ENCODE measurements at places on chromosomes 4 and X.

DNA sequence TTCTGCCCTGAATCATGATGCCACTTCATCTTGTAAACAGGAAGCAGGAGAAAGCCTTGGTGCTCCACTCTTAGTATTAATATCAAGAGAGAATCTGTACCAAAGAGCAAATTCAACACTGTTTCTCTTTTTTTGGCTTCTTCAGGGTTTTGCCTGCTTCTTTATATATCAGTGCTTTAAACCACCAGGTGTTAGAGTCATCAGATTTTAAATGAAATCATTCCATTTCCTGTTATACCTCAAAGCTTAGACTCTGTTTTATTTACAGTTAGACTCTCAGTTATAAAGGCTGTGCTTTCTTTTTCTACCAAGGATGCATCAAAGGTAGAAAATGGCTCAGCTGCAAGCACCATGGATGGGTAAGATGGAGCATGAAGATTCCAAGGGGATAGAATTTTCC is 350.9 kb downstream of the CAMK2D start:
- DNase-seq, result no peak

GRCh38 chr4:7120341-7120740 is 52.5 kb upstream of the GRPEL1 start:
- DNase-seq, result no peak

- DNase-seq, result no peak
These were observed 62.1 kb upstream of the XIAP start for GRCh38 chrX:123797543-123798447.

- DNase-seq, result peak; percentile 13
These were observed 1.1 kb downstream of the ZCCHC18 start for GRCh38 chrX:104113222-104113965.

- DNase-seq, result no peak
These were observed 282.0 kb downstream of the GALNTL6 start for GRCh38 chr4:172095161-172095560.

DNA sequence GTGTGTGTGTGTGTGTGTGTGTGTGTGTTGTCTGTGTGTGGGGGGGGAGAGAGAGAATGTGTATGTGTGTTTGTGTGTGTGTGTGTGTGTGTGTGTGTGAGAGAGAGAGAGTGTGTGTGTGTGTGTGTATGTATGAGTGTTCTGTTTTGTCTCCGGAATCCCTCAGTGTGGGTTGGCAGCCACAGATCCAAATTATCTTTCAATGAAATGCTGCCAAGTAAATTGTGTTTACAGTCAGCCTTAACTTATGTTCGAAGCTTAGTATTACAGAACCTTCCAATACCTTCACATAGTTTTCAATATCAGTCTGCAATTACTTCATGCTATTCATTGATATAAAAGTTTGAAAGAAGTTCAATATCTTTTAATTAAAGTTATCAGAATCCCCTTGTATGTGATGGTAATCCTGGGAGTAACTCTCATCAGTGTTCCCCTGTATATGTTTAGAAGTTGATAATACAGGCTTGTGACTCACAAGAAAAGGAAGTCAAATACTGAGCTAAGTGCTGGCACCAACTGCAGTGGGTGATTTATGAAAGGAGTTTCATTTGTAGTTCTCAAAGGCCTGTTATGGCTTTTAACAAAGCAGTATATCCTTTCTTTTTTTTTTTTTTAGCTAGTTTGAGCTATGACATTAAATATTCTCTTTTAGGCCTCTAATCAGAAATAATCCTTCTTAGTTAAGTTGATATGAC is 51.6 kb upstream of the HTR2C start:
- DNase-seq, result no peak

- DNase-seq, result no peak
These were observed 40.6 kb upstream of the THOC2 start for GRCh38 chrX:123773258-123773988.
